ENCODE measurements at places on chromosomes 3 and 15.

DNA sequence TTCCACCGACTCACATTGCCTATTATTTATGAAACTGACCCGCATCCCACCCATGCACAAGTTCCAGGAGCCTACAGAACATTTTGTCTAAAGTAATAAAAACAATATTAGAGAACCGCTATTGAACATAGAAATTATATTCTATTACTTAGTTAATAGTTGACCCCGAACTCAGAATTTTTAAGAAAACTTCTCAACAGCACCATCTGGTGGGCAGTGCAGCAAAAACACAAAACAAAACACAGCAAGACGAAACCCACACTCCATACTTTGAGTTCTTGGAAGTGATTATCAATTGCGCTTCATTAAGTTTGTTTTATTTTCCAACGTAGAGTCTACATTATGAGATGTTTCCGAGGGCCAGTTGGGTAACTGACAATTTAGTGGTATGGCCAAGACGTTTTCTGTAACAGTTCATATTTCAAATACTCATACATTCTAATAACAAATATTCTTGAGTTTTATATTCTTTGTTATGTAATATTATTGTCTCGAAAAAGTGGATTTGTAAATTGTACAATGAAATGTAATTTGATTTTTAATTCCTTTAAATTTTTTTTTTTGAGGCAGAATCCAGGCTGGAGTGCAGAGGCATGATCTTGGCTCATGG lies 24.0 kb upstream of the C3orf70 start:
- no peak for DNase-seq

GRCh38 chr3:13539671-13540070 lies 9.3 kb upstream of the FBLN2 start:
- DNase-seq: no peak

- DNase-seq: no peak
Observed at GRCh38 chr3:177468331-177468730, 271.0 kb upstream of the TBL1XR1 start.

GRCh38 chr3:43874731-43875130 lies 184.0 kb downstream of the ABHD5 start:
- DNase-seq: no peak

DNA sequence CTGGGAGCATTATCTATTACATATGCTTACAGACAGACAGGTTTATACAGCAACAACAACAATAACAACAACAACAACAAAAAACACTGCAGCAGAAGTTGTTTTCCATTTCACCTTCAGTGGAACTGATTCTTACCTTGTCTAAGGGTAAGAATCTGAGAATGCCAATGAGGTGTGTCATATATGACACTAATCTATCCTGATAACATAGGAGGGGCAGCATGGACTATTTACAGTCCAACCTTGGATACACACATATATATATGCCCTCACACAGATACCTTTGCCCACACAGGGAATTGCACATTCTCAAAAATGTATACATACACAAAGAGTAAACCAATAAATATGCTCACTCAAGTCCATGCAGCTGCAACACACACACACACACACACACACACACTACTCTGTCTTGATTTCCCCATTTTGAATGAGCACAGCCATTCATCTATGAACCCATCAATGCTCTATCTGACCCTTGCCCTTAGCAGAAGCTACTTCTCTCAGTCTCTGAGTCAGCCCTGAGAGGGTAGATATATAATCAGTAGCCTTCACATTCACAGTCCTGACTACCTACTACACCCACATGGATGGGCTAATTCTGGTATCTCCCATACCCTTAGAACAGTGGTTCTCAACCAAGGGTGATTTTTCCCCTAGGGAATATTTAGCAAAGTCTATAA lies 9.7 kb upstream of the TRANK1 start:
- DNase-seq: no peak

DNA sequence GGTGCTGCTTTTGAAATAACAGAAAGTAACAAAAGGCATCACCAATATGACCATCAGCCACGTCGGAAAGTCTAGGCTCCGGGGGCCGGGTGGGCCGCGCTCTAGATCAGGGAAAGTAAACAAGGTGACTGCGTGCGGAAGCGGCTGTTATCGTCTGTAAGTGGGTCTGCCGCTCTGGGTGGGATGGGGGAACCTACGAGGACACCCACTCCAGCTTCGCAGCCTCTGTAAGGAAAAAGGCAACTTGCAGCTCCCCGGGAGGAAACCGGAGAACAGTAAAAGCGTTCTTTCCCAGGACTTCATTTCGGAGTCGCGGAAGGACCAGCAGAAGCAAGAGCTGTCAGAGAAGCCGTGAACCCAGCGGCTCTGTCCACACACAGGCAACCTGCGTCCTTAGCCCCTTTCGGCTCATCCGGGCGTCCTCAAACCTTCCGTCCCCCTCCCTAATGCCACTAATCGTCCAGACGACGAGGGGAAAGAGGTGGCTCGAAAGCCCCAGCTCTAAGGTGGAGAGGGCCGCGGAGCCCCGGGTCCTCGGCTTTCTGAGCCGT lies 461 bp downstream of the XRN1 start:
- peak; percentile 53 for DNase-seq

GRCh38 chr3:184523825-184524615 lies 37.6 kb upstream of the EPHB3 start:
- DNase-seq: no peak

DNA sequence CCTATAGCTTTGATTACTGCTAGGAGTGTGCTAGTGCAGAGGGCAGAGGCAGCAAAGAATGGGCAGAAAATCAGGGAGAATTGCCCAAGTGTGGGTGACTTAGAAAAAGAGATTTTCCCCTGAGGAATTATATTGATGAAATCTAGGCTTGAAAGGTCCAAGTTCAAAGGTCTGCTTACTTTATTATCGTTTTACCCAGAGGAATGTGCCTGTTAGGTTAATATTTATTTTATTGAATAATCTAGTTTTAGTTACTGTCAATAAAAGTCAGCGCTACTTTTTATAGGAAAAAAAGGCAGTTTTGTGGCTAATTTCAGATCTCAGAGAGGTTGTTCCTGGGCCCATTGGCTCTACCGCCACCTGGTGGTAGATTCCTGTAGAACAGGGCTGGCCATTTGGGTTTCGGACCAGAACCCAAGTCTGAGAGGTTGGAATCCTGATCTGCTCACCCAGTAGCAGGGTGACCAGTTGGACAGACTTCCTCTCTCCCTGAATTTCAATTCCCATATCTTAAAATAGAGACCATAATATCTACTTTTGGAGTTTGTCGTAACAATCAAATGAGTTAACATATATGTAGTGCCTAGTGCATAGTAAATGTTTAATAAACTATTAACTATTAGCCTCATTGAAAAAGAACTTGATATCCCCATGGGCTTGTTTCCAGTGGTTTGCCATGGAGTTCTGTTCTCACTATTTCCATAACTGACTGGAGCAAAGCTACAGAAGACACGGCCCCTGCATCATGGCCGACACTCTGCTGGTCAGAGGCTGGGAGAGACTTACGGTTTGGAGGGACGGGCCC lies 62.7 kb upstream of the ZNF148 start:
- DNase-seq: peak; percentile 74

DNA sequence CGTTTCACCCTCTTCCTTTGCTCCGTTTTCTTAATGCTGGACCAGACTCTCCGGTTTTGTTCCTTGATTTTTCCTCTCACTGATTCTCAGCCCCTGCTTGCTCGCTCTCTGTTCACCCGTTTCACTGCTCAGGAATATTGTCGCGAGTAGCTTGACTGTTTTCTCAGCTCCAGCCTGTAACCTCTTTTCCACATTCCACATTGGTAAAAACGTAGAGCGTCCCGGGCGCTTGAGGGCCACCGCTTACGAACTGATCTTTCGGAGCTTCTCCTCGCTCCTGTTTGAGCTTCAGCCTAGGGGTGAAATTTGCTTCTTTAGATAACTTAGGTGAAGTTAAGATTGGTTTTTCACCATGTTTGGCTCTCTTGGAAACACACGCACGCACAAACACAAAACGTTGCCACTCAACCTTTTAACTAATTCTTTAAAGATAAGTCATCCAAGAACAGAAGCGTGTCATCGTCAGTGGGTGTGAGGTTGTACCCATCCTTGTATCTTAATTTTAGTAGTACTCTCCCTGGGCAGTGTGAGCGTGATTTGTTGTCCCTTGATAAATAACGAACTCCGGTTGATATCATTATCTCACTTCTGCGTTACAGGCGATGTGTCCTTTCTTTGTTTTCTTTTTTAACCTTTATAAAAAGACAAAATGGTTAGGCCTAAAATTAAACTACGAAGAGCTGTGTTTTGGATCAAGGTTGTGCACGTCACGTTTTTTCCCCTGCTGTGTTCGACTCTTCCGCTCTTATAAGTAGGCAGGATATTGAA lies 1.0 kb downstream of the PAK2 start:
- DNase-seq: peak; percentile 37

- DNase-seq: no peak
Observed at GRCh38 chr15:100877551-100877950, 2.1 kb upstream of the ALDH1A3 start.

DNA sequence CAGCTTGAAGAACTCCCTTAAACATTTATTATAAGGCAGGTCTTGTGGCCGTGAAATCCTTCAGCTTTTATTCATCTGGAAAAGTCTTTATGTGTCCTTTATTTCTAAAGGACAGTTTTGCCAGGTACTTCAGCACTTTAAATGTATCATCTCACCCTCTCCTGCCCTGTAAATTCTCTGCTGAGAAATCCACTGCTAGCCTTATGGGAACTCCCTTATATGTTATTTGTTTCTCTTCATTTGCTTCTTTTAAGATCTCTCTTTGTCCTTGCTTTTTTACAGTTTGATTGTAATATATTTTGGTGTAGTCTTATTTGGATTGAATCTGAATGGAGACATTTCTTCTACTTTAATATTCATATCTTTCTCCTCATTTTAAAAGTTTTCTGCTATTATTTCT lies 86.7 kb upstream of the RBMS3 start:
- DNase-seq: no peak

DNA sequence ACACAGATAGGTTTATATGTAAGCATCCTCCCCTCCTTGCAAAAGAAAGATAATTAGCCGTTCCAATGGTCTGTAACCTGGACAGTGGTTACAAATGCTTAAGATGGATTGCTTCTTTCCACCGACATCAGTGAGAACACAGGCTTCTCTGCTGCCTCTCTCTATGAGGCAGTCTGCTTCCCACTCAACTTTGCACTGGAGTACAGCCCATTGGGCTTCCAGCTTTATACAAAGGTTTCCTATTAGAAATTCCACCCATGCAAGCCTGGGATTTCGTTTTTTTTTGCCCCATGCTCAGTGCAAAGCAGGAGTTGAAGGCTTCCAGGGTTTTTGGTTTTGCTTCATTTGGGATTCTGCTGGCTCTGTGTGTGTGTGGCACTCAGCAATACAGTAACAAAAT lies 47.3 kb upstream of the C3orf22 start:
- no peak for DNase-seq

DNA sequence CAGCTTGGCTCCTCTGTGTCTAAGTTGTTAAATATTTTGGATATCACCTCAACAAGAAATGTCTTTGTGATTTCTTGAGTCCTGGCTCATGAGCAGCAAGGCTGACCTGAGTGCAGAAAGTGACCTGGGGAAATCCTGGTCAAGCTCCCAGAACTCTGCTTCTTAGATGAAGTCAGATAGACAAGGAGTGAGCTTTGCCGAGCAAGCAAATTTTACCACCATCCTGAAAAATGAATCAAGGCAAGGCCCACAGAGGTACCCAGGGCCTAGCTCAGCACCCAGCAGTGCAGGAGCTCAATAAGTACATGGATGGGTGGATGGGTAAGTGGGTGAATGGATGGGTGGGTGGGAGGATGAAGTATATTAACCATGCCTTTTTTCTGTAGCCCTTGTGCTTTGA lies 291.8 kb downstream of the UACA start:
- no peak for DNase-seq

DNA sequence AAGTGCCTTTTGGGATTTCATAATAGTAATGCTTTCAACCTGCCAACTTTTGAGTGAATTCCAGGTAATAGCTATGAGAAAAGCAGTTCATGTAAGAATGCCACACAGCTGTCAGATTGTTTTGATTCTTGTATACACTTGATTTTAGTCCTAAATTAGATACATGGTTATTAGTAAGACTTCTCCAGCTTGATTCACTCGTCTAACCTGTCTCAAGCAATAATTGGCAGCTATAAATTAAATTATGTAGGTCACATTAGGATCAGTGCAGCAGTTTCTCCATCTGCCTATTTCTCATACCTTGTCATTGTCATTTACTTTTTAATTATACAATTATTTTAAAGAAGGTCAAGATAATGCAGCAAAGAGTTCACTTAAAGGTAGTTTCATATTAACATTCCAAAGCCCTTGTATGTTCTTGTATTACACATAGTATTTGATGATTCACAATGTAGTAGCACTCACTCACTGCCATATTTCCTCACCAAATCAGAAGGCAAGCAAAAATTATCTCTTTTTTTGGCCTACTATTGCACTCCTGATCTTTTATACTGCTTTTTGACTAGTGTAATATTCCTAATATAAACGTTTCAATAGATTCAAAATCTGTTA lies 10.9 kb upstream of the CRYBG3 start:
- DNase-seq: no peak

DNA sequence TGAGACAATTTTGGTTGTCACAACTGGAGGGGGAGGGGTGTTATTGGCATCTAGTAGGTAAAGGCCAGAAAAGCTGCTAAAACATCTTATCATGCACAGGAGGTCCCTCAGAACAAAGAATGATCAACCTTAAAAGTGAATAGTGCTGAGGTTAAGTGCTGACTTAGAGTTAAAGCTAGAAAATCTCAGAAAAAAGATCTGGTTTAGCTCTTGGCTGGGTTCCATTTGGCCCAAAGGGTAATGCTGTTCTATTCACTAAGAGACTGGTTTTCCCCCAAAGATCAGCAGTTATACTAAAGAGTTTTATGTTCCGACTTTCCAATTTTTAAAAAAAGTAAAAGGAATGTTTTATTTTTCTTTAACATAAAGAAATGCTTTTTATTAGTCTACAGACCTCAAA lies 15.6 kb downstream of the DCBLD2 start:
- no peak for DNase-seq

All from activated CD4-positive, CD25-positive, alpha-beta regulatory T cell treated with anti-CD3 and anti-CD28 coated beads, Interleukin-2, amount 50 U/mL, for 72 hours (primary cell).